ENCODE measurements at places on chromosomes 11 and 22.

DNA sequence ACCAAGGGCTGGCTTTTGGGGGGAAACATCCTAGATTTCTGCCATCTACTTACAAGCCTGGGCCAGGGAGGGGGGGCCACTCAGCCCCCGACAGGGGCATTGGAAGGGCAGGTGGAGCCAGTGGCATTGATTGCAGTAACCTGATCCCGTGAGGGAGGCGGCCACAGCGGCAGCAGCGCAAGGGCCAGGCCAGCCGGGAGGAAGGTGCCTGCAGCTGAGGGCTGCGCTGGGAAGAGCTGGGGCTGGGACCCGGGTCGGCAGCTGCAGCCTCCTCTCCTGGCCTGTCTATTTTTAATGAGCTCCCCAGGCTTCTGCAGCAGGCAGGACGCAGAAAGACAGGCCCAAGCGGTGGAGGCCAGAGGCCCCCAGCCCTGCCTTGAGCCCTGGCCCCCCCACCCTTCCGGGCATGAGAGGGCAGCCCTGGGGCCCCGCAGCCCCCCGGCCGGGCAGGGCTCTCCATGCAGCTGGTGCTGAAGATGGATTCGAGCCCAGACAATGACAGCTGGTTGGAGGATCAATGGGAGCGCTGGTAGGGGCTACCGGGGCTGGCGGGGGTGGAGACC is 10.6 kb downstream of the FREY1 start:
- DNase-seq = no peak

DNA sequence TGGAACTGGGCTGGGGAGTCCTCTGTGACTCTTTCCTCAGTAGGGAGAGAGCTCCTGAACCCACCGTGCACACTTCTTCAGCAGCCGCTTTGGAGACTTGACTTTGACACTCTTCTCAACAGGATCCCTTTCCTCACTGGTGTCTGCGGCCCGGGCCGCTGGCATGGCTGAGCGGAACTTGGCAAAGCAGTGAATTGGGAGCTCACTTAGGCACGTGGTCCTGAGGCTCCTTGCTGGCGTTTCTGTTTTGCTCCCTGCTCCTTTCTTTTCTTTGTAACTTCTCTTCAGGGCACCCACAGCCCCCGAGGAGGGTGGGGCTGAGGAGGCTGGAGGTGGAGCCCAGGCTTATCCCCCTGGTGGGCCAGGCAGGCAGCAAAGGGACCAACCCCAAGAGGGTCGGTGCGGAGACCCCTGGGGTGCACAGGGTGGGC is 8.4 kb upstream of the KCNQ1OT1 start:
- DNase-seq = no peak

GRCh38 chr11:6554828-6555706 is 48.3 kb downstream of the RRP8 start:
- no peak for DNase-seq

- no peak for DNase-seq
These were observed 345.8 kb downstream of the BRD1 start for GRCh38 chr22:49481659-49482399.

GRCh38 chr11:11587122-11587521 is 34.7 kb downstream of the GALNT18 start:
- DNase-seq = no peak

GRCh38 chr22:35705141-35705540 is 12.5 kb upstream of the APOL5 start:
- no peak for DNase-seq

- DNase-seq = no peak
These were observed 59.6 kb downstream of the GUCY1A2 start for GRCh38 chr11:106958517-106959248.

GRCh38 chr22:39352306-39352891 is 2.6 kb downstream of the SYNGR1 start:
- DNase-seq = no peak

- no peak for DNase-seq
These were observed 7.3 kb upstream of the TEAD1 start for GRCh38 chr11:12666915-12667314.

DNA sequence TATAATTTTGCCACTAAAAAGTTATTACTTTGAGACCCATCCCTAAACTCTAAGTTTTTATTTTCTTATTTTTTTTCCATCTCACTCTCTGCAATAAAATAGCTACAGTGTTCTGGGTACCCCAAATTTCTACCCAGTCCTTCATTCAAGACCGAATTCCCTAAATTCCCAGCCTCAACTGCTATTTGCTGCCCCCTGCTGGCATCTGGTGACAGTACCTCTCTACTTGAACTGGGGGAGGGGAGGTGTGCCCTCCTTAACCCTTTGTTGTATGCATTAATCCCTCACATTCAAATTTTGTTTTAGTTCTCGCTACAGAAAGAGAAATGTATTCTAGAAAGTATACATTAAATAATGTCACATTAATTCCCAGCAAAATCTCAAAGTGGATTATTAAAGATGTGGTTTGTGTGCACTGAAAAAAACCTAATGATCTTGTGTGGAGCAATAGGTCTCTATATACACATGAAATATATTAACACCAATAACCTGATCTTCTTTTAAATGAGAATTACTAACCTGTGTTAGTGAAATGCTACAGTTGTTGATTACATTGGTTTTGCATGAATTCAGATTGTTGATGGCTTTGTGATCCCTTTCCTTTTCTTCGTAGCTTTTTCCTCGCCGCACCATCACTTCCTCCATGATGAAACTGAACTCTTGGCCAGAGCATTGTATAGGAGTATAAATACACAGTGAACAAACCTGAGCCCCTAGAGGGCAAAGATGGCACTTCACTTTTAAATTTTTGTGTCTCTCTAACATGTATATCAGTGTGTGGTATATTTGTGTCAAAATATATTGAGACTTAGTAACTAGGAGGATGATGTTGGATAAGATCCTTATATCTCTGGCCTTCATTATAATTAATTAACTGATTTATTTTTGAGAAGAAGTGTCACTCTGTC is 590.0 kb downstream of the METTL15 start:
- DNase-seq = no peak

DNA sequence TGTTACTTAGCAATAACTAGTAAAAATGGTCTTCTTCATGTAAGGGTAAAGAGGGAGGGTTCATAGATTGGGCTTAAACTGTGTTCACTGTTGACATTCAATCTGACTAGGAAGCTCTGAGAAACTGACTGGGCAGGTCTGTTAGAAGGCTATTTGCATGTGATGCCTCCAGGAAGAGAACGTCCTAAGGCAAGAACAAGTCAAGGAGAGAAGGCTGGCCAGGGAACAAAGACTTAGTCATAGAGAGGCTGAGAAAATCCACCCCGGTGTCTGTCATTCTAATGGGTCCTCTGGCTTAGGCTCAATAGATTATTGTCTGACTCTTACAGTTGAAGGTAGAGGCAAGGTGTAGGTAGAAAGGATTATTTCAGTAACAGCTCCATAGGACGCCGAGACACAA is 50.3 kb upstream of the CD44 start:
- DNase-seq = no peak

- no peak for DNase-seq
These were observed 15.2 kb upstream of the SERPIND1 start for GRCh38 chr22:20758688-20759087.

DNA sequence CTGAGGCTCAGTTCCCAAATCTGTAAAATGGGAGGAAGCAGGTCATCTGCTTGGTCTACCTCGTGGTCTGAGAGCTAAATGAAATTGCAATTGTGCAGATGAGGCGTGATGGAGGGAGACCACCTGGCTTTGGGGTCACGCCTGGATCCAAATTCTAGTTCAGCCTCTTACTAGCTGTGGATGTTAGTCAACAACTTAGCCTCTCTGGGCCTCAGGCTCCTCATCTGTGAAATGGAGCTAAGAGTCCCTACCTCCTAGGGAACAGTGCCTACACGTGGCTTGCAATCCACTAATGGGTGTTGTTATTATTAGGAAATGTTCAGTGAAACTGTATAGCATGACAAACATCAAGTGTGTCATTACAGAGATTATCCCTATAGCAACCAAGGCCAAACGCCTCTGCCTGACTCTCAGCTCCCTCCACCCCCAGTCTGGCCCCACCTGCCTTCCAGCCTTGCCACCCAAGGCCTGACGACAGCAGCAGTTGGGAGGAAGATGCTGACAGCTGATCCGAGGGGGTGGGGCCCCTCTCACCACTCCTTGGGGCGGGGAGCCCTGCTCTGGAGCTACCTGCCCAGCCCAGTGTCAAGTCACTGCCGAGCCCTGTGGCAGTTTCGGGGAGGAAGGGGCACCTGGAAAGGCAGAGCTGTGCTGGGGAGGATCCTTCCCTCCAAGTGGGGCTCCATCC is 1.7 kb upstream of the RHOD start:
- no peak for DNase-seq

DNA sequence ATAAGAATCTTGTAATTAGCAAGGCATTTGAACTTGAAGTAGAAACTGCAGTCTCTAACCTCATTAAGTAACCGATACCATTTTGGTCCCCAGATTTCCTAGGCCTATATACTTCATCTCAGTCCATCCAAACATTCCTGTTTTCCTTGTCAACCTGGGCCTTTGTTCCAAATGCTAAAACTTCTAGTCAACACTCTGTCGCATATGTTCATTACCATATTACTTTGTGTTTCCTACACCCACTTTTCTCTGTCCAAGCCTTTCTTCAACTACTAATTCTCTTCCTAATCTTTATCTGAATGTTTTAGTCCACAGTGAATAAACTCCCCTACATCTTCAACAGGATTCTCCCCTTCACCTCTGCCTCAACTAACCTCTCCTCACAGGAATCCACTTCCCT is 31.4 kb downstream of the MTMR2 start:
- no peak for DNase-seq

DNA sequence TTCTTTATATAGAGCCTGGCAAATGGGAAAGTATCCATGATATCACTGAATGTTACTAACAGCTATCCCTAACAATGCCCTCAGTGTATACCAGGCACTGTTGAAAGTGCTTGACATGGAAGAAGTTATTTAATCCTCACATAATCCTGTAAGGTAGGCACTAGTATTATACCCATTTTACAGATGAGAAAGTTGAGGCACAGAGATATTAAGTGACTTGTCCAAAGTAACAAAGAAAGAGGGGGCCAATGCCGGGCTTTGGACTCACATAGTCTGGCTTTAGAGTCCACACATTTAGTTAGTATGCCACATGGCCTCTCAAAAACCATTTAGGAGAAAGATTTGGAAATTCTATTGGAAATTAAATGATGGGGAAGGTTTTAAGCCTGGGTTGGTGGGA is 220.8 kb upstream of the PLET1 start:
- no peak for DNase-seq

- no peak for DNase-seq
These were observed 40.4 kb downstream of the BBOX1 start for GRCh38 chr11:27081056-27081455.

DNA sequence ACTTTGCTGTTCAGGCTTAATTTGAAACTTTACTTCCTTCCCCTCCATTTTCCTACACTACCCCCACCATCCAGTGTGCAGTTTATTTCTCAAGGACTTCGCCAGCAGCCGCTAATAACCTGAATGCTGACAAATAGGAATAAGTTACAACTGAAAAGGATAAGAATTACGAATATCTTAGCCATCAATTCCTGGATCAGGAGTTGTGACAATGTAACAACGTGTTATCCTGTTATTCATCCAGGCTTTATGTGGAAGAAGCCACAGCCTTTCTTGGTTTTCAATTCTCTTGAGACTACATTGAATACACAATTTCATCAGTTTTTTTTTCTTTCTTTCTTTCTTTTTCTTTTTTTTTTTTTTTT is 5.9 kb downstream of the HBG1 start:
- DNase-seq = no peak

GRCh38 chr22:41927813-41928212 is 1.2 kb upstream of the TNFRSF13C start:
- no peak for DNase-seq

DNA sequence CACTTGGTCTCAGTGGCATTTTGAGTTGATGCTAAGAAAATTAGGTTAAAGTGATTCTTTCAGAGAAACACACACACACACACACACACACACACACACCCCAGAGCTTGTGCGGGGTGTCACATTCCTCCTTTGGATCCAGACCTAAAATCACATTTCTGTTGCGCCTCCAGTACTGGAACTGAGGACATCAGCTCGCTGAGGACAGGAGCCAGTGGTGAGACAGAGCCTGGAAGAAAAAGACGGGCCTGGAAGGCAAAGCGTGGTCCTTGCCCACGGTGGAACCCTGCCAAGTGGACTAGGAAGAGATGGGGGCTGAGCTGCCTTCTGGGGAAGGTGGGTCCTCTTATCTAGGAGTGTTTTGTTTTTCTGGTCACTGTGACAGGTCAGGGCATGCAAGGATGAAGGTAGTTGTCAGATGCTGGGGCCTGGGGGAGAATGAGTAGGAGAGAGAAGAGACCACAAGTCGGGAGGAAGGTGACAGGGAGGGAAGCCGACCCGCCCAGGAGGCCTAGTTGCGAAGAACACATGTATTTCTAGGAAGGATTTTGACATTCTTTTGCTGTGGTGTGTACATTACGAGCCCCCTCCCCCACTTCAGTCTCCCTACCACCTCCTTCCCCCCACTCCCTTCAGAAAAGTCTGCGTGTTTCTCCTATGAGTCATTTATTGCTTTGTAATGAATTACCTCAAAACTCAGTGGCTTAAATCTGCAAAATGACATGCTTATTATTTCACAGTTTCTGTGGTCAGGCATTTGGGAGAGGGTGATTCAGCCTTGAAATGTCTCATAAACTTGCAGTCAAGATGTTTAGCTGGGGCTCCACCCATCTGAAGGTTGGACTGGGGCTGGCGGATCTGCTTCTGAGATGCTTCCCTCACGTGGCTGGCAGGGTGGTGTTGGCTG is 4.8 kb upstream of the ELFN2 start:
- no peak for DNase-seq

DNA sequence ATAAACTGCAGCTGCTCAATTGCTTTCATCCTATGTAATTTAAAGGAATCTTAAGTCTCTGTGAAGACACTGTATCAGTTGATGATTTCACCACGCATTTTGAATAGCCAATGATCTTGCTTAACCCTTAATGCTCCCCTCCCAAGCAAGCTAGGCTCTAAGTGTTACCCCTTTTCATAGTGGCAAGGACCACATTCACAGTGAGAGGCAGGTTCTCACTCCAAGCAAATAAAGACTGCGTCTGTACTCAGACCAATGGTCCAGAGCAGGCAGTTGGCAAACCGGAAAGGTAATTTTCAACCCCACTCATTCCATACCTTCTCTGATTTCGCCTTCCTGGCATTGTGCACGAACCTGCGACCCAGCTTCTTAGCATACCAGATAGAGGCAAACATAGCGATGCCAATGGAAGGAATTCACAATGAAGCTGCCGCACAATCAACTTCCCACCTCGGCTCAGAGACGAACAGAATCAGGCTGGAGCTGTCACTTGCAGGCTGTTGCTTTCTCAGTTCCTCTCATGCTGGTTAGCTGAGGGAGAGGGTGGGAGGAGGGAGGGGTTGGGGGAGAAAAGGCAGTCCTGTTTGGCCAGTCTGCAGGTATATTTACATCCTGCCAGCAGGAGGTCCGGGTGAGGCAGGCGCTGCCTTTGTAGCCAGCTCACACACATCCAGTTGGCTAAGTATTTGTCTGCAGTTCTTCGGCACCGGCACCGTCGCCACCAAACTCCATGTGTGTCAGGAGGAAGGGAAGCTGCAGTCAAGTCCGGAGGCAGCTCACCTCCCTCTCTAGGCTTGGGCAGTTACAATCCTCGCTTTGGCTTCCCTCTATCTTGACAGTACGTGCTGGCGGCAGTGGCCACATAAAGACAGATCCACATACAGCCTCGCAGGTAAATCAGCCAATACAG is 1151.2 kb upstream of the CCDC90B start:
- DNase-seq = no peak

Measured in stimulated activated CD8-positive, alpha-beta memory T cell treated with anti-CD3 and anti-CD28 coated beads, Interleukin-7, amount 100 ng/mL, for 1 hour (primary cell).